CD8-positive, alpha-beta T cell (primary cell): ENCODE measurements at places on chromosomes 7 and 10. TPM values are rescaled to one million over a fixed set of nuclear protein-coding genes. Genes with fewer than 3 reads are reported as not detected.

DNA sequence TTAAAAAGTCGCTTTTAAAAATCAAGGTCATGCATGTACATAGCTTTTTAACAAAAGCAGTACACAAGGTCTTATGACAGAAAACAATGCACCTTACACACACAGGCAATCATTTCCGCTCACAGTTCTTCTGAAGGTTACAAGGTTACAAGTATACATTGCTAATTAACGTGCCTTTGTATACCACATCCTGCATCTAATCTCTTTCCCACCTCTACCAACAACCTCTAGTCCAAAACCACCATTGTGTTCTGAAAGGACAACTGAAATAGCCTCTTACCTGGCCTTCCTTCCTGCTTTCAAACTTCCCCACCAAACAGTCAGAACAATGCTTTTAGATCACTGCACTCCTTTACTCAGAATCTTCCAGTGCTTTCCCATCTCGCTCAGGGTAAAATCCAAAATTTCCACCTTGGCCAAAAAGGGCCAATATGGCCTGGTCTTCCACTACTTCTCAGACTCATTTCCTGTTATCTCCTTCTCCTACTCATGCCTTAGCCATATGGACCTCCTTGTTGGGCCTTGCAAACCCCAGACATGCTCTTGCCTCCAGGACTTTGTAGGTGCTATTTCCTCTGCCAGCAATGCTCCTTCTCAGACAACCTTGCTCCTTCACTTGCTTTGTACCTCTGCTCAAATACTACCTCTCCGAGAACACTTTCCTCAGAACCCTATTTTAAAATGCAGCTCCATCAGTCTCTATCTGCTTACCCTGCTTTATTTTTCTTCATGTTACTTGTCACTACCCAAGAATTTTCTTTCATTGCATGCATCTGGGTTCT, 205.4 kb downstream of the DNAJC1 start:
- no peak for DNase-seq

The HTR5A gene
- not detected for total RNA-seq

DNA sequence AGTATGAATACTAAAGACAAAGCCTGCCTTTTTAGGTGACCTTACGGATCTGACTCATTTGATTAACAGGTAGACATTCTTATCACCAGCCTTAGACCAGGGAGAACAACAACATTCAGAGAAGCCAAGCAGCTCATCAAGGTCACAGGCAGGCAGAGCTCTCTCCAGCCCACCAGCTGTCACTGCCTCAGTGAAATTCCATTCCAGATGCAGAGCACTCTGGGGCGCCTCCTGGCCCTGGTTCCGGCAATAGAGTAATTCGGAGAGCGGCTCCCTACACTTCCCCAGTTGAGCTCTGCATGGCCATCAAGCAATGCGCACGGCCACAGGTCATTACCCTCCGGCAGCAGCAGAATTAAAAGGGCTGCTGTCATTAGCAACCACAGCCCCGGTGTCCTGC, 164.7 kb downstream of the TCERG1L start:
- no peak for DNase-seq

The CRPPA gene
- total RNA-seq, result 0.92 TPM

The IDE gene
- total RNA-seq, result 13.2 TPM

DNA sequence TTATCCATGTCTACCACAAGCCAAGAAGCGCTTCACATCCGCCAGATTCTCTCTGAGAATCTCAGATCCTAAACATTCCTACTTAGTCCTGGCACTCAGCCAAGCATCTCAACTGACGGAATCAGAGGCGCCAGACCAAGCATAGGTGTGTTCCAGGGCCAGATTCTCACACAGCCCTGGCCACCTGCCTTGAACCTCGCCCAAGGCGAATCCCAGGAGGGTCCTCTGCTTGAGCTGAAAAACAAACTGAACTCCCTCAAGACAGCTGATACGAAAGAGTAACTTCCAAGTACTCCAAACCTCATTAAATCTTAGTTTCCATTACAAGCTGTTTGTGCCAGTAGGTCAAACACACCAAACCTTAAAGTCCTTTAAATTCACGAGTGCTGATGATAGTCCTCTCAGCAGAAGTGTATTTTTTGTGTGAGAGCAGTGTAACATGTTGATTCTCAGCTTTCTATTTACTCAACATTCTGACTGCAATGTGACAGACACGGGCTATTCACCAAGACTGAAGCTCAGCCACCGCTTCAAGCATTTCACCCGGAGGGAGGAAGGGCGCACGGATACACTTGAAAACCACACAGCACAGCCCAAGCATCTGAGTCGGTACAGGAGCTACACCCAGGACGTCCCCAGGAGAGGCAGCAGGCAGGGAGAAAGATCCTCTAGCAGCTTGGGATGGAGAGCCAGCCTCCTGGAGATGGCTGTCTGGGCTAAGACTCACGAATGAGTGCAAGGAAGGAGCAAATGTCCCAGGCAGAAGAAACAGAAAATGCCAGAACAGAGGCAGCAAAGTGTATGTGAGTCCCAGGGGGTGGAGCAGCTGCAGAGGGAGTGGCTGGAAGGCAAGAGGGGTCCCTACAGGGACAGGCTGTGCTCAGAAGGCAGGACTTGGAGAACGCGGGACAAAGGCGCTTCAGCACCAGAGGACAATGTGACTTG, 6.0 kb downstream of the PARD3 start:
- DNase-seq, result no peak

DNA sequence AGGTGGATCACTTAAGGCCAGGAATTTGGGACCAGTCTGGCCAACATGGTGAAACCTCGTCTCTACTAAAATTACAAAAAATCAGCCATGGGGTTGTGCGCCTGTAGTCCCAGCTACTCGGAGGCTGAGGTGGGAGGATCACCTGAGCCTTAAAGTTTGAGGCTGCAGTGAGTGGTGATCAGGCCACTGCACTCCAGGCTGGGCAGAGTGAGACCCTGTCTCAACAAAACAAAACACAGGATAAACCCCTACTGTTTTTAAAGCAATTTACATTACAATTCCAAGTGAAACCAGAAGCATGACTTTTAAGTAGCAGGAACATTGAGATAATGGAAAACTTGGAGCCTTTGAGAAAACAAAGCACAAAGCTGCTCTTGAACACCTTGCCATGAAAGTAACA, 92.4 kb upstream of the BTBD16 start:
- no peak for DNase-seq

- DNase-seq, result no peak
These were observed 2.9 kb upstream of the ADAM8 start for GRCh38 chr10:133279326-133280226.

The PTPRN2 gene
- total RNA-seq, result 0.22 TPM

DNA sequence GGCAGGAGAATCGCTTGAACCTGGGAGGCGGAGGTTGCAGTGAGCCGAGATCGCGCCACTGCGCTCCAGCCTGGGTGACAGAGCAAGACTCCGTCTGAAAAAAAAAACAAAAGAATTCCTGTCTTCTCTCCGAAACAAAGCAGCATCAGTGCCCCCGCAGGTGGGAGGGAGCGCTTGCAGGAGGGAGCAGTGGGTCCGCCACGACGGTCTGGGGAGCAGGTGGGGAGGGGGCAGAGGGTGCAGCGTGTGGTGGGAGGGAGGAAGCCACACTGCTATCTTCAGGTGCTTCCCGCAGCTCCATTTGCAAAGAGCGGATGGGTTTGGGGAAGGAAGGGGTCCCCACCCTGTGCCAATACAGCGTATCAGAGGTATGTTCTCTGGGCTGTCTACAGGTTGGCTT, 31.7 kb downstream of the LIMK1 start:
- no peak for DNase-seq

DNA sequence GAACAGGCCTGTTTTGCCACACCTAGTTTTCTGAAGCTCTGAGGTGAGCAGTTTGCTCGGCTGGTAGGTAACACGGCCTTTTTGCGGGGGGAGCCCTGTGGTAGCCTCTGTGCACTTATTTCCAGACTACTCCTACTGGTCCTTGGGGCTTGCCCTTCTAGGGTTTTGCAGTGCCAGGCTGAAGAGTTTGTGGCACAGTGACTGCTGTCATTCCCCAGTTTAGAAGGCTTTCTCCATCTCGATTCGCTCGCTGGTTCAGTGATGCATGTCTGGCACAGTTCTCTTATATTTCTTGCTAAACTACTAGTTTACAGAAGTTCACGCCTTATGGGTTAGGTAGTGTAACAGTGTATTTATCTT, 711 bp downstream of the KIF20B start:
- no peak for DNase-seq

The MRLN gene
- total RNA-seq, result not detected

DNA sequence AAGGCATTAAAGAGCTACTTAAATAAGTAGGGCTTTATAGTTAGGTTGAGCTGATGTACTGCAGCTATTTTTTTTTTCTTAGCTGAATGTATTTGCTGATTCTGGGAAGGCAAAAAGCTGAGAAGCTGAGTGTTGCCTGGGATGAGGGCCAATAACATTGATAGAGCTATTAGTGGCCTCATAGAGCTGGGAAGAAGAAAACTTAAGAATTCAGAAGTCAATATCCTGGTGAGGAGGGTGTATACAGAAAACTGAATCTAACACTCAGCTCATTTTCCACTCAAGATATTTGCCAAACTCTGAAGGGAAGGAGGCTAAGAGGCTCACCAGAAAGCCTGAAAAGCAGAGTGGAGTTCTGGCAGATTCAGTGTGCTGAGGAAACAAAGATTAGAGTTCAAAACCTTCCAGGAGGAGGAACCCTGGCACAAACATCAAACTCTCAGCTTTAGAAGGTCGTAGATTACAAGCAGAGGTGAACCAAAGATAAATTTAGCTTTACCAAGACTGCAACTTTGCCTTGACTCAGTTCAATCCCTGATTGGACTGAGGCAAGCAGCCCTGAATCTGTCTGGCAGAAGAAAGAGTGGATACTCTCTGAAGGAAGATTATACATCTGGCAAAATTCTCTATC, 11.3 kb downstream of the PPP1R3C start:
- no peak for DNase-seq

- no peak for DNase-seq
These were observed 5.1 kb downstream of the DDIT4 start for GRCh38 chr10:72278668-72279393.

- no peak for DNase-seq
These were observed 9.8 kb upstream of the FAS start for GRCh38 chr10:88980800-88981199.

DNA sequence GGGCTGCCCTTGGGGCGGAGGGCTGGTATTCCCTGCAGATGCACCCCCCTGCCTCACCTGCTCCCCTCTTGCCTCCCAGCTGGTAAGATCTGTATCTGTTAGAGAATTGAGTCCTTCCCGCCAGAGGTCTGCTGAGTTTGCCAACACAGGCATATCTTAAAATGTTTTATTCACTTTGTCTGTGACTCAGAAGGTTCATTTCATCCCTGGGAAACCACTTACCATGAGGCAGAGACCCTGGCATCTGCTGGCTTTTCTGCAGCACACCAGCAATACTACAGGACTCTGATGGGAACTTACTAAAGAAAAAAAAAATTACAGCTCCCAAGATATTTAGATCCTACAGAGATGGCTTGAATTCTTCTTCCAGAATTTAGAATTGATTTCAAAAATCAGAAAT, 131.3 kb downstream of the PLPP4 start:
- no peak for DNase-seq

The SPDYE2 gene
- total RNA-seq, result not detected

DNA sequence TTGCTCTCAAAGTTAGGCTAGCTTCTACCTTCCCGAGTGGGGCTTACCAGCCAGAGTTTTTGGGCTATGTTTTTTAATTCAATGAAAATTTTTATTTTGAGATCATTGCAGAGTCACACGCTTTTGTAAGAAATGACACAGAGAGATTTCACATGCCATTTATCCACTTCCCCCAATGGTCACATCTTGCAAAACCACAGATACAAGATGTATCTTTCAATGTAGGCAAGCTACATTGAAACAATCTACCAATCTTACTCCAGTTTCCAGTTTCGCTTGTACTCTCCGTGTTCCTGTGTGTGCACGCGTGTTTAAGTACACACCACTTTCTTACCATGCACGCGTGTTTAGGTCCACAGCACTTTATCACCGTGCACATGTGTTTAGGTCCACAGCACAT, 89.4 kb upstream of the LEP start:
- DNase-seq, result no peak
